Upper lobe of left lung (tissue), 6 donors: ENCODE measurements at places on chromosomes 16 and 17. TPM values are rescaled to one million over a fixed set of nuclear protein-coding genes. Genes with fewer than 3 reads are reported as not detected.

Gene CACNA1H
- total RNA-seq: 9.3 TPM

Gene MT4
- not detected for total RNA-seq

Gene ENPP7
- not detected for total RNA-seq

Gene CCDC200
- total RNA-seq: not detected

GRCh38 chr17:2995886-2996809 lies 67.3 kb downstream of the OR1D5 start:
- DNase-seq: no peak

DNA sequence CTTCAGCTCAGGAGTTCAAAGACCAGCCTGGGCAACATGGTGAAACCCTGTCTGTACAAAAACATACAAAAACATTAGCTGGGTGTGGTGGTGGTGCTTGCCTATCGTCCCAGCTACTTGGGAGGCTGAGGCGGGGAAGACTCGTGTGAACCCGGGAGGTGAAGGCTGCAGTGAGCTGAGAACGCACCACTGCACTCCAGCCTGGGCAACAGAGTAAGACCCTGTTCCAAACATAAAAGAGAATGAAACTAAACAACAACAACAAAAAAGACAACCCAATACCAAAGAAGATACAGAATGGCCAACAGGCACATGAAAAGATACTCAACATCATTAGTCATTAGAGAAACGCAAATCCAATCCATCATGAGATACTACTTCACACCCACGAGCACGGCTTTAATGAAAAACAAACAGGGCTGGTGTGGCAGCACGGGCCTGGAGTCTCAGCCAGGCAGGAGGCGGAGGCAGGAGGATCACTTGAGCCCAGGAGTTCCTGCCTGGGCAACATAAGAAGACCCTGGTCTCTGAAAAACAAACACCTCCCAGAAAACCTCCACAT lies 7.4 kb upstream of the SLC16A3 start:
- no peak for DNase-seq

GRCh38 chr16:35506898-35507194 lies 2047.4 kb downstream of the TP53TG3F start:
- peak; percentile 71 for DNase-seq

DNA sequence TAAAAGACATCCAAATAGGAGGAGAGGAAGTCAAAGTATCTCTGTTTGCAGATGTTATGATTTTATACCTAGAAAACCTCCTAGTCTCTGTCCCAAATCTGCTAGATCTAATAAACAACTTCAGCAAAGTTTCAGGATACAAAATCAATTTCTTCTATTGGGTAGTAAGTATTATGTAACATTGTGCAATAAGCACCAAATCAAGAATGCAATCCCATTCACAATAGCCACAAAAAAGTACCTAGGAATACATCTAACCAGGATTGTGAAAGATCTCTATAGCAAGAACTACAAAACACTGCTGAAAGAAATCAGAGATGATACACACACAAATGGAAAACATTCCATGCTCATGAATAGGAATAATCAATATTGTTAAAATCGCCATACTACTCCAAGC lies 13.0 kb downstream of the NLRP1 start:
- no peak for DNase-seq

DNA sequence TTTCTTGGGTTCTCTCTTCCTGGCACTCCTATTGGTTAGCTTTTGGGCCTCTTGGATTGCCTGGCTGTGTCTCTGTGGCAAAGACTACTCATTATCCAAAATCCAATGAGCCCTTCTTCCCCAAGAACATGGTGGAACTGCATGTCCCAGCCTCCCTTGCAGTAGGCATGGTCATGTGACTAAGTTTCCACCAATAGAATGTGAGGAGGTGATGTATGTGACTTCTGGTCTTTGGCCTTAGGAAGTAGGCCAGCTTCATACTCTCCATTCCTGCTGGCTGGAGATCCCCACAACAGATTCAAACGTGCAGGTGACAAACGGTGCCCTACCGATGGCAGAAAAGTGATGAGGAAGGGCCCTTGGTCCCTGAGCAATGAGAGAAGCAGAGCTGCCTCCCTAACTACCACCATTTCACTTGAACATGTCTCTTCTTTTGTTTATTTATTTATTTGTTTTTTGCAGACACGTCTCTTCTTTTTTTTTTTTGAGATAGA lies 17.3 kb upstream of the SPN start:
- DNase-seq: no peak

GRCh38 chr16:50740736-50741135 lies 1.1 kb upstream of the CYLD start:
- DNase-seq: no peak

DNA sequence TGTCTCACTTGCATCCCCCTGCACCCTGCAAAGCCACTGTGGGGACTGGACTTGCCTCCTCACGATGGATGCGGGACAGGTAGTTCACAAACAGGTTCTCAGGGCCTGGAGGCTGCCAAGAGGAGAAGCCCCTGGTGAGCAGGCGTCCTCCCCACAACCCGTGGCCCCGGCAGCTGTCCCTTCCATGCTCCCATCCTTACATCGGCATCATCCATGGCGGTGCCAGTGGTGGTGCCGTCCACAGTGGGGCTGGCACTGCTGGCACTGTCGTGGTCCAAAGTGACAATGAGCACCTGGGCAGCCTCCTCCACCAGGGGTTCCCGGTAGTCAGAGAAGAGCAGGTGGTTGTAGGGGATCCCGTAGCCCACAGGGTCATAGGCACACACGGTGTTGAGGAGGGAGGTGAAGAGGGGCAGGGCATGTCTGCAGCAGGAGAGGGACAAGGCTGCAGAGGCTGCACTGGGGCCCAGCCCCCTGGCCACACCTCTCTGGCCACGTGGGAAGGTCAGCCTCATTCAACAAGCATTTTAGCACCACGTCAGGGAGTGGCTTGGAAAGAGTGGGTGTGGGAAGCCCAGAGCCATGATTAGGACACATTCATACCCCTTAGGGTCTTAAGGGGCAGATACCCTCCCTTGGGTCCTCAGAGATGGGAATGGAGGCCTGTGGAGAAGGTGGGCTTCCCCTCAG lies 12.6 kb downstream of the HID1 start:
- DNase-seq: peak; percentile 61

DNA sequence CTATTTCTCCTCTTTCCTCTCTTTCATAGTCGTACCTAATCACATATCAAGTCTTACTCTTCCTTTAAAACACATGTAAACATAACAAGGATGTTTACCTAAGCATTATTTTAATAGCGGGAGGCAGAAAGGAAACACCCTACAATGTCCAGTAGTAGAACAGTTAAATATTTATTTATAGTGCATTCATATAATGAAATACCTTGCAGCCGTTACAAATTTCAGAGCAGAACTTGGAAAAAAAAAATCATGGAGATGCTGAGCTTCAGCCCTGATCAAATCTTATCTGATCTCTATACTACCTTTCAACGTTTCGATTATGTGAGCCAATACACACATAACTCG lies 39.6 kb downstream of the GRB2 start:
- DNase-seq: no peak
